Mucosa of gallbladder (tissue), 1 donor: ENCODE measurements at places on chromosomes 3 and 15. TPM values are rescaled to one million over a fixed set of nuclear protein-coding genes. Genes with fewer than 3 reads are reported as not detected.
A peak's percentile ranks its signal among the peaks of the same experiment; 100 is the strongest.

- no peak for DNase-seq
Measured at GRCh38 chr3:189907803-189908202, 212.9 kb downstream of the P3H2 start.

GRCh38 chr15:34969340-34970097, at the start of gene AQR:
TSS of gene AQR (minus strand) at chr15:34969742. CDS start at chr15:34969613, 129 bp downstream.
- DNase-seq: peak; percentile 96

DNA sequence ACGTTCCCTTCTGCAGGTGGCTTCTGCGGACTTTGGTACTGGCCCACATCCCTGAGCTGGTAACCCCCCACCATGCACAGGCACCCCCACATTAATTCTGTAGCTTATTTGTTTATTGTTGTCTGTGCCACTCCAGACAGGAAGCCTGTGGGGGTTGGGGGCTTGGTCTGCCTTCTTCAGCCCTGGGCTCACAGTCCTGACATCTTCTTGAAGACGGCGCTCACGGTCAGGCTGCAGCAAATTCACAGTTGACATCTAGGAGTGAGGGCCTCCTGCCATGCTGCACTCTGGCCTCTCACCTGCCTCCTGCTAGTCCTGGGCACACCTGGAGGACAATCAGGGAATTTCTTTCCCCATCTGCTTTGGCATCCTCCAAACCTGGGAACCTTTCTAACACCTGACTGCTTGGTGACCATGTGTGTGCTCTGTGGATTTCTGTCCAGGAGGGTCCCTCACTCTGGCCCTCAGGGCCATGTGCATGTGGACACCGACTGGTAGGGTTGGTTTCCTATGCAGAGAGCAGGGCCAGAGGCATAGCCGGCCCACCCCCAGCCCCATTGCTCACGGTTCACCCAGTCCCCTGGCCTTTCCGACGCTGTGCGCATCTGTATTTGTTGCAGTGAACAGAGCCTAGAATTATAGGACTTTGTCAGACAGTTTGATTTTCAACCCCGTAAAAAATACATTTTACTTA, 68.8 kb downstream of the APBA2 start:
- DNase-seq: no peak

The LPP gene
- 478 TPM for total RNA-seq

- no peak for DNase-seq
Measured at GRCh38 chr3:85074003-85074402, 115.2 kb downstream of the CADM2 start.

The CYP8B1 gene
- total RNA-seq: 2.8 TPM

The DTWD1 gene
- total RNA-seq: 40.3 TPM

The EFHB gene
- 0.75 TPM for total RNA-seq

- no peak for DNase-seq
Measured at GRCh38 chr3:116264546-116265319, 180.6 kb downstream of the LSAMP start.

DNA sequence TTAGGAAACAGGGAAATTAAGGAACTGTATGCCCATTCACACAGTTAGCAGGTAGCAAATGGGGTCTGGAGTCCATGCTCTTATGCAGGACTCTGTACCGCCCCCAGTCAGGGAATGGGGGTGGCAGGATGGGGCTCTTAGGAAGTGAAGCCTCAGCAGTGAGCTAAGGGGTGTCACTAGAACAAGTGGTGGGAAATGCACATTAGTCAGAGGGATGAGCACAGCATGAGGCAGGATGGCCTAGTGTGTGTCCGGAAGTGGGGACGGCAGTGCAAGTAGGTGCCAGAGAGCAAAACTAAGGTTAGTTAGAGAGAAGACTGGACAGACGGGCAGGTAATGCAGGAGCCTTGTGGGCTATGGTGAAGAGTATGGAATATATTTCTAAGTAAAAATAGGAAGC, 60.7 kb downstream of the ST3GAL6 start:
- DNase-seq: no peak

The CCR9 gene
- 0.23 TPM for total RNA-seq

The ERC2 gene
- 4.2 TPM for total RNA-seq

The ALCAM gene
- total RNA-seq: 43.9 TPM

The PLA2G4E gene
- 0.09 TPM for total RNA-seq

- no peak for DNase-seq
Measured at GRCh38 chr3:138941259-138941885, 5.6 kb downstream of the FOXL2 start.

GRCh38 chr3:190239325-190239724, 82.9 kb downstream of the CLDN1 start:
- DNase-seq: no peak

GRCh38 chr3:66041116-66041515, 2.4 kb upstream of the MAGI1 start:
- no peak for DNase-seq
